Activated CD8-positive, alpha-beta T cell treated with anti-CD3 and anti-CD28 coated beads, Interleukin-2, amount 10 ng/mL, durations not matched to agents 7 days and 5 days (primary cell): ENCODE measurements at places on chromosomes 11 and 22. TPM values are rescaled to one million over a fixed set of nuclear protein-coding genes. Genes with fewer than 3 reads are reported as not detected.

OR51B5 gene
- total RNA-seq = not detected

CASP5 gene
- not detected for total RNA-seq

OTOG gene
- not detected for total RNA-seq

ZNF70 gene
- total RNA-seq = 2.2 TPM

PRG3 gene
- not detected for total RNA-seq

MRGPRX3 gene
- total RNA-seq = not detected

STK33 gene
- 3.9 TPM for total RNA-seq

IGLL5 gene
- total RNA-seq = not detected

SLC17A6 gene
- total RNA-seq = not detected

AMOTL1 gene
- total RNA-seq = 6.6 TPM
